ENCODE measurements at places on chromosomes 4 and X.

DNA sequence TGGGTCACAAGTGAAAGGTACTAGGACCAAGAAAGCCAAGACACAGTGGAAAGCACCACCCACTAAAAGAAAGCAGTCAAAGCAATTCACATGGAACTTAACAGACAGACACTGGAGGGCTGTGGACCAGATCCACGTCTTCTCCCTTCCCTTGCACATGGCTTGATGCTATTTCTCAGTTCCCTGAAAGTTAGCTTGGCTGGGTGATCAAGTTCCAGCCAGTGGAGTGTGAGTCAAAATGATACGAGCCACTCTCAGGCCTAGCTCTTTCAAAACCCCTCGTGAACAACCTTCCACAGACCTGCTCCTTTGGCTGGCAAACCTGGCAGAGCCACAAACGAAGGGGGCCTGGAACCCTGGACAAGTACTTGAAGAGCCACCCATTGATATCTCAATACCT, 52.0 kb downstream of the RELL1 start:
- no peak for DNase-seq

DNA sequence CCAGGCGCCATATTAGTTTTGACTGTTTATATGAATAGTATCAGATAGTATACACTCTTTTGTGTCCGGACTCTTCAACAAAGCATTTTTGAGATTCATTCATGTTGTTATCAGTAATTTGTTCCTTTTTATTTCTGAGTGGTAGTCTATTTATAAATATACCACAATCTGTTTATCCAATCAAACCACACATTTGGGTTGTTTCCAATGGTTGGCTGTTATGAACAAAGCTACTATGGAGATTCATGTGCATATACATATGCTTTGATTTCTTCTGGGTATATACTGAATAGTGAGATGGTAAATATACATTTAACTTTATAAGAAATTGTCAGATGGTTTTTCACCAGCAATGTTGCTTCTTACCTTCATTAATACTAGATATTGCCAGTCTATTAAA, 36.8 kb upstream of the TAPT1 start:
- DNase-seq = no peak

DNA sequence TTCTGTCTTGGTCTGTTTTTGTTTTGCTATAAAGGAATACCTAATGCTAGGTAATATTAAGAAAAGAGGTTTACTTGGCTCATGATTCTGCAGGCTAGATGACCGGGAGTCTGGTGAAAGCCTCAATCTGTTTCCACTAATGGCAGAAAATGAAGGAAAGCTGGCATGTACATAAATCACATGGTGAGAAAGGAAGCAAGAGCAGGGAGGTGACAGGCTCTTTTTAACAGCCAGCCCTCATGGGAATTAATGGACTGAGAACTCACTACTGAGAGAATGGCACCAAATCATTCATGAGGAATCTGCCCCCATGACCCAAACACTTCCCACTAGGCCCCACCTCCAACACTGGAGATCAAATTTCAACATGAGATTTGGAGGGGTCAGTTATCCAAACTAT, 27.6 kb downstream of the SATL1 start:
- DNase-seq = no peak

DNA sequence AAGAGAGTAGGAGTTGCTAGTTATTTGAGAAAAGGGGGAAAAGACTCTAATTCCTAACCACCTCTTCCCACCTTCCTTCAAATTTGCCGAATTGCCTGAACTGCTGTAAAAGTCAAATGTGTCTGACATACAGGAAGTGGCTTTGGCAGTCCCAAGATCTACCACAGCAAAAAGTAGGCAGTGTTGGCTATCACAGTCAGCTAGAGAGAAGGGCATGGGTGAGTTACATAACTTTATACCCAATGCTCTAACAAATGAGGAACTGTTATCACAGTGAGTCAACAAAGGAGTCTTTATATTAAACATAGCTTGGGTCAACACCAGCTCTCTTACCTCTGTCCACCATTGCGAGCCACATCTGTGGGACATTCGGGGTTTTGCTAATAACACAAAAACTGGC, 2.4 kb upstream of the MBNL3 start:
- DNase-seq = peak; percentile 24

GRCh38 chr4:1879485-1879884, 8.3 kb downstream of the NSD2 start:
- no peak for DNase-seq

Data from adrenal gland (tissue), 19 donors.